ENCODE measurements at places on chromosomes 7 and 10.

DNA sequence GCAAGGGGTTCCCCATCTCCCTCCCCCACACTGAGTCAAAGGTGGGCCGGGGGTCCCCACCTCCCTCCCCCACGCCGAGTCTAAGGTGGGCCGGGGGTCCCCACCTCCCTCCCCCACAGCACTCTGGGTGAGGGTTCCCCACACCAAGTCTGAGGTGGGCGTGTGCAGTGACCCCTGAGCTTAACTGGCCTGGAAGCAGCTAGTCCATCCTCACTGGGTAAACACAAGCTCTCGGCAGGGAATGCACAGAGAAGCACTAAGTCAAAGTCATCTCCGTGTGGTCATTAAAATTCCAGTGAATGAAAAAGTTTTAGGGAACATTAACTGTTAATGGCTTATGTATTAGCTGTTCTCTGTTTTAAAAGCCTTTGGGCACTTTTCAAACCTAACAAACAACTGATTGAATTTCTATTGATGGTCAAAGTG, 43.7 kb upstream of the PRKAR1B start:
- no peak for DNase-seq

DNA sequence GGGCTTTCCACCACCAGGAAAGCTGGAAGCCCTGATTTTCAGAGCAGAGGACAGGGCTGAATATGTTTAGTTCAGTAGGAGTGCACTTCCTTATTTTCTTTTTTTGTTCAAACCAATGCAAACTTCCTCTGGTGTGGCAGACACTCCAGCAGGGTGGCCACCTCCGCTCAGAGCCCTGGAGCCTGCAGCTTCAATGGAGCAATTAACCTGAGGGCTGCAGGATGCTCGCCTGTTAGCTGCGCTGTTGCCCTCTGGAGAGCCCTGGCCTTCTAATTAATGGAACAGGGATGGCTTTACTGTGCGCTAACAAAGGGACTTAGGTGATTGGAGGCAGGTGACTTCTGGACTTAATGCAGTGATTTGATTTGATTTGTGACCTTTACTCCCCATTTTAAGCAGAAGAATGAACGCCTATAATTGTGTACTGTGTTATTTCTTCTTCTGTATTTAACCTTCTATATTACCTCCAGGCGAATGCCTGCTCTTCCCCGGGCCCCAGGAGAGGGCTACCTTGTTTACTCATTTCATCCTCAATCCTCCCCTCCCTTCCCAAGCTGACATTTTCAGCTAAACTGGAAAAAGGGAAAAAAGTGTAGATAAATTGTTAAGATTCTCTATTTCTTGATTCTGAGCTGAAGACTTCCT, 123.0 kb upstream of the CTBP2 start:
- DNase-seq: no peak

GRCh38 chr7:28155019-28155660, 25.5 kb downstream of the JAZF1 start:
- DNase-seq: no peak

GRCh38 chr10:93771354-93771753, 13.6 kb downstream of the LGI1 start:
- no peak for DNase-seq

DNA sequence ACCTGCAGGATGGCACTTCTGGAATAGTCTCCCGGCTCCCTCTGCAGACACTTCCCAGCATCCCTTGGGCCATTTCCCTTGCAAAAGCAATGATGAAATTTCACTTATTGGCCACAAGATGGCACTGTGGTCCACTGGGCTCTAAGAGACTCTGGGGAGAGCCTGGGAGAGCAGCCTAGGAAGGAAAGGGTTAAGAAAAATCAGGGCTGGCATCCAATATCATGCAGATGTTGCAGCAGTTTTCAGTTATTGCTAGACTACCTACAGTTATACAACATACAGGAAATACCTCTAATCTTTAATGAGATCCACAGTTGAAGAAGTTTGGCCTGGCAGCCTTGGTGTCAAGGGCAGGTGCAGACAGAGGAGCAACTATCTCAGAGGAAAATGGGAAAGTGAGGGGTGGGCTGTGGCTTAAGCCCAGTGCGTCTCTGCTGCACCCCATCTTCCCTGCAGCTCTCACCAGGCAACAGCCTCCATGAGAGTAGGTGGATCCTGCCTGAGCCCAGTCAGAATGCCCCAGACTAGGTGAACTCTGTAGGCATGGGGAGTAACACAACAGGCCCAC, 100.2 kb upstream of the PRSS58 start:
- peak; percentile 35 for DNase-seq

GRCh38 chr7:152081088-152081487, 55.6 kb downstream of the GALNT11 start:
- no peak for DNase-seq

DNA sequence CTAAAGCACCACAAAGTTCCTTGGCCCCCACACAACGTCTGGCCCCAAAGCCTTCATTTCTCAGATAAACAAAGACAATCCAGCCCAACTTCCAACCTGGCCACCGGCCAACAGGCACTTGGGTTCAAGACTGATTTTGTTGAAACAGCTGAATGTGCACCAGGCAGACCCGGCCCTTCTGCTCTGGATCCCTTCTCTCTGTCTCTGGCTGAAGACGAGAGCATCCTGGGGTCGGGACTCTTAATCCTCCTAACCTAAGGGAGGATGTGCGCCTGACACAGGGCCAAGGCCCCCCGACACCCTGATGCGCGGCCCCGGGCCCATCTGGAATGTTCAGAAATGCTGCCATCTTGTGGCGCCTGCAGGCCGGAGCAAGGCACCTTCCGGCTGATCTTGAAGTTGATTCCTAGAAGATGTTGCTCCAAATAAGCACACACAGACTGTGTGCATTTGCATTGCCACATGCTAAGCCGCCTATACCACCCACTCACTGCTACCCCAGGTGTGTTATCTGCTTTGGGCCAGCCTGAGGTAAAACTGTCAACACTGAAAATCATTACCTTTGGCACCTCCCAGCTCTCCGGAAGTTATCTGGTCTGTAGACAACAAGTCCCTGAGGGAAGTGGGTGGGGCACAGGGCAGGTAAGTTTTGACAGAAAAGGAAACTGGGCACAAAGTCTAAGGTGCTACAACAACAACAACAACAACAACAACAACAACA, 98.4 kb upstream of the HABP2 start:
- DNase-seq: no peak

DNA sequence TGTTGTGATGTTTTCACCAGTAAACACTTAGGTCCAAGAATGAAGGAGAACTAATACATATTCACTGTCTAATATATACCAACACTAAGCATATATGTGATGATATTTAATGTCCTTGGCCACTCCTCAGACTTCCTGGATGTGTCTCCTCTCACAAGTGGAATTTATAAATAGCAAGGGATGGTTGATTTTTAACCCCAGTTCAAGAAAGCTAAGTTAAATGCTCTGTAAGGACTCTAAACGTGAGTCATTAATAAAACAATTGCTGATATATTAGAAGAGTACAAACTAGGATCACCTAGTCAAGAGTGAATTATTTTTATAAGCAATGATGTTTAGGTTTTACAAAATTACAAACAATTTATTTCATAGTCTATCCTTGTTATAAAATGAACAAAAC, 355.9 kb upstream of the TMEM229A start:
- no peak for DNase-seq

DNA sequence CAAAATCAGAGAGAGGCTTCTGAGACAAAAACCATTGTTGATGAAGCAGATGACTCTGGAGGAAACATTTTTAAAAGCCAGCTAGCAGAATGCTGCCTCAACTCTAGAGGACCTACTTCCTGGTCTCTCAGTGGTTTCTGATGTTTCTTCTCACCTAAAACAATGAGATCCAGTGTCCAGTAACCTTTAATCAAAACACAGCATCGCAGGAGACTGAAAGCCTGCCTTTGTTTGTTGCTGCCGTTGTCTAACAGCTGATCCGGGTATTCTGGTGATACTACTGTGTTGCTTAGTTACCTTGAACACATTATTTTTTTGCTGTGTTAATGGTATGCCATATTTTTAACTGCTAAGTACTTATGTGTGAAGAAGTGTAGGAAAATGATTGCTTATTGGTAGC, 70.9 kb downstream of the WIPF3 start:
- DNase-seq: no peak

DNA sequence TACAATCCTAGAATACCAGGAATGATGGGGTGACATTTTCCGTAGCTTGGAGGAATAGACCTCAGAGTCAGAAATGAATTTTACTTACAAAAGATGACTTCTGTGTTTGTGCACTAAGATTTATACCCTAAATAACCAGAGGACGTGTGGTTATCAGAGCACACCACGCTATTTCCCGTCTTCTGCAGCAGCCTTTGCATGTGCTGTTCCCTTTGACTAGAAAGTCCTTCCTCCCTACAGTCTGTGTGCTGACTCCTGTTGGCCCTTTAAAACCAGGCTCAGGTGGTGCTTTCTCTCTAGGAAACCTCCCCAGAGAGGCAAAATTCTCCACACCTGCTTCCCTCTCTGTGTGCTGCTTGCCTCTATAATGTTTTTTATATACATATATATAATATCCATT, 73.3 kb upstream of the SMNDC1 start:
- no peak for DNase-seq

DNA sequence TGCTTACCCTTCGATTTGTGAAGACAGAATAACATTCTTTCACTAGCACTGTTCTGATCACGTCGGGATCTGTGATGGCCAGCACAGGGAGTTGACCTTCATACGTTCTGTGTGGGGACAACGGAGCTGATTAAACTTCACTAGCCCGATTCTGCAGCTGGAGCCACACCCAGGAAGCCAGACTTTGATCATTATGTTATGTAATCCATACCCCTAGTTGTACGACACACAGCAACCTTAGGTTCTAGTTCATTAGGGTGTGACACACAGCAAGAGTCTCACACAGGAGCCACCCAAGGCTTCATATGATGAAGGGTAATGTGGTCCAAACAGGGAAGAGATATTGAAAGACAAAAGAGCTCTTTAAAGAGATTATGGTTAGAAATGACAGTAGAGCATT, 7.2 kb downstream of the CYP3A5 start:
- no peak for DNase-seq

DNA sequence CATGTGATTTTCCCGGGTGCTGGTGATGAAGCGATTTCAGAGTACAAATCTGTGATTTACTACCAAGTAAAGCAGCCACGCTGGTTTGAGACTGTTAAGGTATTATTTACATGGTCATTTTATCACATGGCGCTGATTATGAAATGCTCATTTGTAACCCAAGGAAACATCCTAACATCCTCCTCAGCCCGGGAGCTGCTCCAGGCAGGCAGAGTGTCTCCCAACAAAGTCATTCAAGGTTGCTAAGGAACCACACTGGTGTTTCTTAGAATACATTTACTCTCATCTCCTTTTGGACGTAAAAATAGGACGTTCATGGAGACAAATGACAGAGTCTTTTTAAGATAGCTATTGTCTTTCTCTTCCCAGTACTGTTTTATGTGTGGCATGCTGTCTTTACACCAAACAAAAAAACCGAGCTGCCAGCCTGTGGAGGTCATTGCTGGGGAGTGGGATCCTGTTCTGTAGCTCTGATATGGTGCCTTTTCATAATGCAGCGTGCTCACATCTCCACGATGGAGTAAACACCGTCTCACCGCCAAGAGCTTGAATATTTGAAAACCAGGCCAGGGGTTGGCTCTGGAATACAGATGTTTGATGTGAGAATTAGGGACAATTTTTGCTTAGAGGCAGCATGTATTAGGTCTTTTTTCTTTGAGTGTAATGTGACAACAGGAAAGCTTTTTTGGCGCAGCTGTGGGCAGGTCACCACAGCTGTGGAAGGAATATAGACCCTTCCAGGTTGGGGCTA, 119.6 kb downstream of the DOCK1 start:
- DNase-seq: no peak

GRCh38 chr10:61125560-61126170, 181.7 kb upstream of the RHOBTB1 start:
- DNase-seq: no peak

All from CD4-positive, alpha-beta memory T cell (primary cell).